NCI-H510A treated with DMSO at 0.1 percent for 48 hours (cell line): ENCODE measurements at places on chromosomes 5 and 9.
A peak's percentile ranks its signal among the peaks of the same experiment; 100 is the strongest.

GRCh38 chr9:107807183-107807582 lies 317.6 kb upstream of the KLF4 start:
- no peak for DNase-seq

GRCh38 chr5:153711755-153712154 lies 221.3 kb downstream of the GRIA1 start:
- no peak for DNase-seq

DNA sequence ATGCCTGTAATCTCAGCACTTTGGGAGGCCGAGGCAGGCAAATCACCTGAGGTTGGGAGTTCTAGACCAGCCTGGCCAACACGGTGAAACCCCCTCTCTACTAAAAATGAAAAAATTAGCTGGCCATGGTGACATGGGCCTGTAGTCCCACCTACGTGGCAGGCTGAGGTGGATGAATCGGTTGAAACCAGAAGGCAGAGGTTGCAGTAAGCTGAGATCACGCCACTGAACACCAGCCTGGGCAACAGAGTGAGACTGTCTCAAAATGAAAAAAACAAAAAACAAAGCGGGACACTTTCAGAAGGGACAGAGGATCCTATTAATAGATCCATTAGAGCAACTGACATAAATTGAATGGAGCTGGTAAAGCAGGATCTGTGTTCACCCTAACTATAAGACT lies 89.6 kb upstream of the SGCD start:
- DNase-seq, result no peak

GRCh38 chr5:142669477-142669876 lies 16.4 kb downstream of the FGF1 start:
- DNase-seq, result no peak

GRCh38 chr5:6773342-6774035 lies 60.3 kb downstream of the TENT4A start:
- peak; percentile 83 for DNase-seq

DNA sequence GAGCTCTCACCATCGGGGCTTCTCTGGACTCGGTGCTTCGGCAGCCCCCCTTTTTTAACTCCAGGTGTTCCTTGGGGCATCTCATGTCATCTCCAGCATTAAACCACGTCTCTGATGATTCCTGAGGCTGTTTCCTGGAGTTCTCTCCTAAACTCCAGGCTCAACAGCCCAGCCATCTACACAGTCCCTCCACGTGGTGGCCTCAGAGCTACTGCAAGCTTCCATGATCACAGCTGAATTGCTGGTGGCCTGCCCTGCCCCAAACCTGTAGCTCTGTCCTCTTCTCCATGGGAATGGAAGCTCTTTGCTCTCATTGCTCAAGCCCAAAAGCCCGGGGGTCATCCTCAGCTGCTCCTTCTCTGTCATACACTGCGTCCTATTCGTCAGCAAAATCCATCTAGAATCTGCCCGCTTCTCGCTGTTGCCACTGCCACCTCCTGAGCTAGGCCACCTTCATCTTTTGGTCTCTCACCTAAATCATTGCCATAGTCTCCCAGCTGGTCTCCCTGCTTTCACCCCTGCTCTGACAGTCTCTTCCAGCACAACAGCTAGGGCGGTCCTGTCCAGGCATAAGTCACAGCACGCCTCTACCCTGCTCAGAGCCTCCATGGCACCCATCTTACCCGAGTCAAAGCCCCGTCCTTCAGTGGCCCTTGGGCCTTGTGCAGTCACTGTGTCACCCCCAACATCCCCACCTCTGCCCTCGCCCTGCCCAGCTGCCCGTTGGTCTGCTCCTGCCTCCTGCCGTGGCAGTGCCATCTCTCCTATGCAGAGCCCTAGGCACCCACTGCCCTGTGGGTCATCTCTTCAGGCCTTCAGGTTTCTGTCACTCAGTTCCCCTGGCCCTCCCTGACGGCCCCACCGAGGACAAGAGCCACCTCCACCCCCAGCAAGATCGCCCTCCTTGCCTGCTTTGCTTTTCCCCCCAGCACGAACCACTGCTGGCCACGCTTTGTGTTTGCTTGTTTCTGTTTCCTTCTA lies 6.4 kb downstream of the B4GALT7 start:
- no peak for DNase-seq

DNA sequence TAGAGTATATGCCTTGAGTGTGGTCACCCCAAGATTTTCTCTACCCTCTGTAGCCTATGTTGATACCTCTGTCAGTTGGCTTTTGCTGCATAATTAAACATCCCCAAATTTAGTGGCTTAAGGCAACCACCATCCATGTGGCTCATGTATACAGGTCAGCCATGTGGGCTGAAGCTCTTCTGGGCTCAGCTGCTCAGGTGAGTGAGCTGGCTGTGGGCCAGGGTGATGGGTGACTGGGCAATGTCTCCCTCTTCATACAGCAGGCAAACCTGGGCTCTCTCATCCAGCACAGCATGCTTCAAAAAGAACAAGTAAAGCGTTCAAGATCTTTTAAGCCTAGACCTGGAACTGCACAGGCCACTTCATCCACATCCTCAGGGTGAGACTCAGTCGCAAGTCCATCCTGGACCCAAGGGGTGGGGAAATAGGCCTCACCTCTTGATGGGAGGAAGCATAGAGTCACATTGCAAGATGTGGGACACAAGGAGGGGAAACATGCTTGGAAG lies 188.2 kb upstream of the TAS2R1 start:
- no peak for DNase-seq

DNA sequence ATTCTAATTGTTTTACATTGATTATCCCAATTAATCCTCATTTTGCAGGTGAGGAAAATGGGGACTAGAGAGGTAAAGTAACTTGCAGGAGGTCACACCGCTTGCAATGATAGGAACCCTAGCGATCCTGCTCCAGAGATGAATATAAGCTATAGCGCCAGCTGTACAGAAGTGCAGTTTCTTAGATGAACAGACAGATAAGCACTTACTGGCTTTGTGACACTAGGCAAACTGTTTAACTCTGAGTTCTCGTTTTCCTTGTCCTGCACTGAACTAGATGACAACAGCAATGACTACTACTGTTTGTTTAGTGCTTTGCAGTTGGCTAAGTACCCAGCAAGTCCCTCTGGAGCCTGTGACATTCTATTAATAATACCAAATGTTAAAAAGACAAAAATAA lies 11.1 kb downstream of the LHX6 start:
- DNase-seq, result peak; percentile 8

GRCh38 chr5:57715296-57715695 lies 232.7 kb upstream of the ACTBL2 start:
- DNase-seq, result no peak

- DNase-seq, result no peak
Measured at GRCh38 chr9:101132801-101133200, 104.3 kb downstream of the PLPPR1 start.

DNA sequence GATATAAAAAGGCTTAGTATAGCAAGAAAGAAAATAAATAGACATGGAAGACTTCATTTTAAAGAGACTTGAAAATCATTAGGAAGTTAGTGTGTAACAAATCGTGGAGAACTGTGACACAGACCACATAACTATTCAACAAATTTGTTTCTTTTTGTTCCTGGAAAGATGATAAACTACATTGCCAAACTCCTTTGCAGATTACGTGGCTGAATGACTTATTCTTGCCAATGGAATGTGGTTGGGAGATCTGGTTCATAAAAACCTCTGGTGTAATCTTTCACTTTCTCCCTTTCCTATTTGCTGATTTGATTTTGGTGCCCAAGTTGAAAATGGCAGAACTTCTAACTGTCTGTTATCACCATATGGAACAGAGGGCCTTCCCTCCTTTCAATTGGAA lies 328.9 kb upstream of the MEF2C start:
- DNase-seq, result no peak
